ENCODE measurements at places on chromosomes 3 and 15.
A peak's percentile ranks its signal among the peaks of the same experiment; 100 is the strongest.

DNA sequence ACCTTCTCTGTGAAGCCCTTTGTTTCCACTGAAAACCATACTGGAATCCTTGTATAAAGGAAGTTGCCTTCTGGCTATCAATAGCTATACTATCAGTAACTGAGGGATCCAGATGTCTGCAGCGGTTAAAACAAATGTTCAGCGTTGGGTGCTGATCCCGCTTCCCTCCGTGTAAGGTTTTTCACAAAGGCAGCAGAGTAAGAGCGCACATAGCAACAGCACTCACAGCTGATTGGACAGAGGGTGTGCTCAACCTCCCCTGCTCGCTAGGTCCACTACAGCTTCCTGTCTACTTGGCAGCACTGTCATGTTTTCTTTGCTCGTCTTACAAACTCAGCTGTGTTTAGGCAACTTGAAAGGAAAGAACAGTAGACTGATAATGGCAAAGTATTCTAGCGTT lies 27.3 kb downstream of the ATOSA start:
- DNase-seq, result peak; percentile 88

DNA sequence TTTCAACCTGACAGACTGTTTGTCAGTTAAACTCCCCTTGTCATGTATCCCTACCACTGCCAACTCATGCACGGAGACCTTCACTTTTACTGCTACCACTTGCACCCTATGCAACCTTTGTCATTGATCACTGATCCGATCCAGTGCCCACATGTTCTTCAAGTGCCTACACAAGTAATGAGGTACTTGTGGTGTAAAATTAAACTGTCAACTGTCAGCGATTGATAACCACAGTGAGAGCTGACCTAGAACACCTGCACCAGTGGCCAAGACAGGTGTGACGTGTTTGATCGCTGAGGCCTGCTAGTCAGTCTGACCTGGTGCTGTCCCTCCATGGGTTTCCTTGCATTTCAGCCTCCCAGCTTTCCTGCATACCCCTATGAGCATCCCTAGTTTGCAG lies 55.6 kb downstream of the MECOM start:
- no peak for DNase-seq

- DNase-seq, result no peak
These were observed 110.9 kb downstream of the FNDC3B start for GRCh38 chr3:172150268-172150667.

DNA sequence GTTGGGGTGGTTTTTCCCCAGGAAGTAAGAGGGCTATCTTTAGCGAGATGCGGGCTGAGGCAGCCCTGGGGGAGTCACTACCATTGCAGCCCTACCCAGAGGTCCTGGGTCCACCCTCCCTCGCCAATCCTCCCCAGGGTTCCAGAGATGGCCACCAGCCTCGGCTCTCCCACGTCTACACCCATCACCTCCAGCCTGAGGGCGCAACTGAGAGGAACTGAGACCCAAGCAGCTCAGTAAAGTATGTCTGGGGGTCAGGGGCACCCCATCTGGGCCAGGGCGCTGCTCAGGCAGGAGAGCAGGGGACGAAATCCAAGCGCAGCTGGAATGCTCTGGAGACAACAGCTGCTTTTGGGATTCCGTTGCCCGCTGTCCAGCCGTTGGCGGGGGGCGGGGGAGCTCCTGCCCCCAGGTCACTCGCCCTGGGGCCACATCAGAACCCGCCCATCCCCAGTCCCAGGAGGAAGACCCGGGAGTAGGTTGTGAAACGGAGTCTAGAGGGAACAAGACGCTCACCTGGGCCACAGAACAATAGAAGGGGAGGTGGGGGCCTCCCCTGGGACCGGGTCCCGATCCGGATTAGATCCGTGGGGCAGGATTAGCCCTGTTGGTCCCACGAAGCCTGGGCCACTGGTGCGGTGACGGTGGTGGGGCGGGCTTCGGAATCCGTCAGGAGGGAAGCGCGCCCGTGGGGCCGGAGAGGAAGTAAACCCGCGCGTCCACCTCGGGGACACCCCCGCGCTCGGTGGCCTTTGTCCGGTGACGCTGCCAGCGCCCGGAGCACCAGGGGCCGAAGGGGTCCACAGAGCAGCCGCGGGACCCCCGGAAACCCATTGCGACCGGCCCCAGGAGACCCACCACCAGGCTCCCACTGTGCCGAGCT lies 1.4 kb upstream of the NDUFAF3 start:
- DNase-seq, result no peak

DNA sequence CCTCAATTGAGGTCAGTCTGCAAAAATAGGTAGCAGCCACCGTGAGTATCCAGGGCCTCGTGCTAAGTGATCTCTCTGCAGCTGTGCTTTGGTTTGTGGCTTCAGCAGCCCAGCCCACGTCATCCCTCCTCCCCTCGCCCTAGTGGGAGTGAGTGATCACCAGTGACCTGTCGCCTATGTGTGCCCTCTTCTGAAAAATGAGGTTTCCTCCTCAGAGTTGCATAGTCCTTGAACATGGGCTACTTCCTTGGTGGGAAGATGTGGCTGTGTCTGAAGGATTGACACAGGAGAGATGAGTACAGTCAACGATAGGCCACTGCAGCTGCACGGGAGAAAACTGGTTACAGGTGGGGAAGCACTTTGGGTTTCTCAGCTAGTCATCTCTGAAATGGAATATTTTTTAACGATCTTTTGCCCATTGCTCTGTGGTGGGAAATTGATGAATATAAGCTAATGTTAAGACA lies 144.8 kb upstream of the BHLHE40 start:
- no peak for DNase-seq

GRCh38 chr15:72345806-72346205 lies 25.8 kb upstream of the CELF6 start:
- DNase-seq, result no peak

- DNase-seq, result no peak
These were observed 201.6 kb downstream of the KCNAB1 start for GRCh38 chr3:156321945-156322344.

All from fibroblast of skin of back (primary cell).